ENCODE measurements at places on chromosomes 3 and 15. TPM values are rescaled to one million over a fixed set of nuclear protein-coding genes. Genes with fewer than 3 reads are reported as not detected.

HES1 gene
- 17.4 TPM for polyA plus RNA-seq

GPR15 gene
- 0.25 TPM for polyA plus RNA-seq

BLM gene
- 0.97 TPM for polyA plus RNA-seq

SH3GL3 gene
- polyA plus RNA-seq: 0.07 TPM

LRRC34 gene
- 0.92 TPM for polyA plus RNA-seq

CFAP100 gene
- polyA plus RNA-seq: not detected

CFAP91 gene
- polyA plus RNA-seq: 3.1 TPM

CSPG4 gene
- 7.4 TPM for polyA plus RNA-seq

SRPRB gene
- polyA plus RNA-seq: 67.9 TPM

RBMS3 gene
- 10.2 TPM for polyA plus RNA-seq

DPPA2 gene
- not detected for polyA plus RNA-seq

ASB14 gene
- polyA plus RNA-seq: not detected

GREM1 gene
- 14.4 TPM for polyA plus RNA-seq

AHSG gene
- polyA plus RNA-seq: 0.06 TPM

CRYGS gene
- polyA plus RNA-seq: 6.7 TPM

CADPS gene
- polyA plus RNA-seq: 10.5 TPM

NEK11 gene
- polyA plus RNA-seq: 1.8 TPM

TF gene
- polyA plus RNA-seq: 1.3 TPM

CPLX3 gene
- polyA plus RNA-seq: not detected

TMEM89 gene
- polyA plus RNA-seq: not detected

TNFAIP8L3 gene
- polyA plus RNA-seq: 3.5 TPM

GUCA1C gene
- polyA plus RNA-seq: 0.22 TPM

CD96 gene
- 4.9 TPM for polyA plus RNA-seq

TTLL13 gene
- 0.08 TPM for polyA plus RNA-seq

SLC2A2 gene
- polyA plus RNA-seq: 0.56 TPM
